NCI-H2081 (cell line): ENCODE measurements at places on chromosomes 4 and X.

DNA sequence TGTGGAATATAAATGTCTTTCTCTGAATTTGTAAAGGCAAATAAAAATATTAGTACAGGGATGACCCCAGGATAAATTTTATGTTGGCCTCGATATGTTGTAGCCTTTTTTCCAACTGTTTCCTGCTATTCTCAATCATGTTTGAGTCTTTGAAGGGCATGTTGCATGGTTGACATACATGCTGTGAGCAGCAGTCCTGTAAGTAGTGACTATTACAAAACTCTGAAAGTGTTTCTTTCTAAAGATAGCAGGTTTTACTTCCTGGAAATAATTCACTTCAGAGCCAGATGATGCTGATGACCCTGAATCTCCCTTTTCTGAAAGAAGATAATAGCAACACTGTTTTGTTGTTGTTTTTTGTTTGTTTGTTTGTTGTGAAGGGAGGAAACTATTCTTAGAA lies 393.0 kb upstream of the GNPDA2 start:
- DNase-seq, result no peak

DNA sequence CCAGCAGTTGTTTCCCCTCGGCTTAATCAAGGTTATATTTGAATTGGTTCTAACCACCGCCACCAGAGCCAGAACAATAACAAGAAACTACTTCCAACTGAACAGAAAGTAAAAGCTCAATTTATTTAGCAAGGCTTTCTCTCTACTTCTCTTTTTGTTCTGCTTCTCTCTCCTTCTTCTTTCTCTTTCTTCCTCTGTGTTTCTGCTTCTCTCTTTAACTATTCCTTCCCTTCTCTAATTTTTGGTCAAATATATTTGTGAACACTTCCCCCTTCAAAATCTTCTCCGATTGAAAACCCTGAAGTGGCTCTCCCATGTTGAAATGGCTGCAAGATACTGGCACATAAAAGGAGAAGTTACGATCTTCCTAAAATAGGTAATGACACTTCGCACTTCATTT lies 1195.9 kb upstream of the PRKX start:
- DNase-seq, result no peak

- DNase-seq, result no peak
These were observed 4.1 kb downstream of the OPHN1 start for GRCh38 chrX:68429216-68429615.

DNA sequence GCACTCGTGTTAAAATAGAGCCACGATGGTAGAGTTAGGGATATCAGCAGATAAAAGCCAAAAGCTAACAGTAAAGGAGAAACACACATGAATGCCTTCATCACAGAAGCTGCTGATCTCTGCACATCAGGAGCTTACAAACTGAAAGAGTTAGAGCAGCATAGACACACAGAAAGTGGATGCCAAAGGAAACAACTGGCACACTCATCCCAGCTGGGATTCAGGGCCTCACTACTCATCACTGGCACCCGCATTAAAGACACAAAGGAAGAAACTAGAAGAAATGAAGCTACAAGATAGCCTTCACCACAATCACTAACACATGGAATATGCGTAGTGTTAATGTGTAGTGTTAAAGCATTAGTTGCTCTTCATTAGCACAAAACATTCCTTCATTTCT lies 156.4 kb upstream of the TBL1X start:
- no peak for DNase-seq
